ENCODE measurements at places on chromosomes 5 and 9. TPM values are rescaled to one million over a fixed set of nuclear protein-coding genes. Genes with fewer than 3 reads are reported as not detected.

- no peak for DNase-seq
These were observed 281.4 kb downstream of the DMRT2 start for GRCh38 chr9:1331546-1332038.

C6 gene
- 0.13 TPM for total RNA-seq

DNA sequence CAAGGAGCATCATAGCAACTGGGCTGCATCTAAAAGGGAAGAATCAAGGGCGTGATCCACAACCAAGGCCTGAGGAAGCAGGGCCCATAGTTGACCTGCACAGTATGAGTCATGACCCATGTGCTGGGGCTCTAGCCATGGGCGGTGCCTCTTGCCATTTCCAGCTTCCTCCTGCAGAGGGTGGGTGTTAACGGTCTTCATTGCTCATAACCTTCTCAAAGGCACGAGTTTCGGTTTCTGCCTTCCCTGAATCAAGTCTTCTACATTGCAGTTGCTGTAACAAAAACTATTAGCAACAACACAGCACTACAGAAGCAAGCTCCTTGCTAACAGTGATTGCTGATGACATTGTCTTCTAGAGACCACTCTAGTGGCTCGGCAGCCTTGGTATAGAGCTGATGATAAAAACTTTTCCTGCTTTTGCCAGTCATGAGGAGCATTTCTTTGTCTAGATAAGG, 66.9 kb downstream of the CTSL start:
- DNase-seq, result no peak

DNA sequence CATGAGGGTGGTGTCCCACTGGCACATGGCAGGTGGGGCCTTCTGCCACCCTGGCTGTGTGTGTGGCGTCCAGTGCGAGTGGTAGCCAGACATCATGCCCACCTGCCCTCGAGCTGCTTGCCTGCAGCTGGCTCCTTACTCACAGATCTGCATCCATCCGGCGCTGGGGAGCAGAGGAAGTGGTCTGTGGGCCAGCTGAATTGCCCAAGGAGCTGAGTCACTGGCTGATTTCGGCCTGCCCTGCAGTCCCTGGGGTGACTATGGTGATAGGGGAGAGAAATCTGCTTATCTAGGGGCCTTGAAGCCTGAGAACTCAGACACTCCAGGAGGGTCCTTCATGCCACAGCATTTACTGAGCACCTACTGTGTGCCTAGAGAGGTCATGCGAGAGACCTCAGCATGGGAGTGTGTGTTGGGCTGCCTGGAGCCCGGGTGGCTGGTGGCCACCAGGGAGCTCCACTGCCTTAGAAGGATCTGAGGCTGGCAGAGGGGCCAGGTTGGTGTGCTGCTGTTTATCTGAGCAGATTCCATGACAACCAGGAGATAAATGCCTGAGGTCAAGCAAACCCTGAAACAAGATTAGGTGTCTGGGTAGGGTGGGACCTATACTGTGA, 57.1 kb downstream of the SLC22A5 start:
- no peak for DNase-seq

GRCh38 chr5:116097301-116097700, 12.5 kb downstream of the COMMD10 start:
- DNase-seq, result no peak

- no peak for DNase-seq
These were observed 124.3 kb downstream of the SUSD1 start for GRCh38 chr9:112050544-112051475.

DNA sequence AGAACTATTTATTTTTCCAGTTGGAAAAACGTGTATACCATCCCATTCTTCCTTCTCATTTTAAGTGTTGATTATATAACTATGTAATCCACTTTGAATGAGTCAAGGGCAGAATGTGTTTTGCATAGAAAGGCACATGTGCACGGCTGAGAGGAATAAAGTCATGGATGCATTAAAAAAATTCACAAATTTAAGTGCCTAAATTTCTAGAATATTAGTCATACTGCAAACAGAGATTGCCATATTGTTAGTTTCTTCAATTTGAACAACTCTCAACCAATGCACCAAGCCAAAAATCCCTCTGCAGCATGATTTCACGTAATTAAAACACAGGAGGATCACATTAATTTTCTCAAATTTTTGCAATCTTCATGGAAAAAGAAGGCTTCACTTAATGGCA, 166.3 kb downstream of the MPDZ start:
- no peak for DNase-seq

DNA sequence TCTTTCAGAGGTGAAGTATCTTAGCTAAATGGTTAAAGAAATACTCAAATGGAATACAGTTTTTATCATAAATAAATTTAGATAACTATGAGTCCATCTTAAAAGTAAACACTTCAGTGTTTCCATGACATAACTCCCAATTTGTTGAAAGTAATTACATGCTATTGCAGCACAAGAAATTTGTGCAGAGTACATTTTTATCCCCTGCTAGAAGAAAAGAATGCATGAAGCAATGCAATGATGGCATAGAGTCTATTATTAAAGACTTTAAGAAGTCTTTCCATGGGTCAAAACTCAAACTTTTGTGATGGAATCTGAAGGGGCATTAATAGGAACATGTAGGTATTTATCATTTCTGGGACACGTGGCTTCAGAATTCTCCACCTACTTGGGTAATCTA, 106.6 kb upstream of the DPYSL3 start:
- no peak for DNase-seq

- no peak for DNase-seq
These were observed 42.6 kb downstream of the GCNT4 start for GRCh38 chr5:75009556-75010345.

DNA sequence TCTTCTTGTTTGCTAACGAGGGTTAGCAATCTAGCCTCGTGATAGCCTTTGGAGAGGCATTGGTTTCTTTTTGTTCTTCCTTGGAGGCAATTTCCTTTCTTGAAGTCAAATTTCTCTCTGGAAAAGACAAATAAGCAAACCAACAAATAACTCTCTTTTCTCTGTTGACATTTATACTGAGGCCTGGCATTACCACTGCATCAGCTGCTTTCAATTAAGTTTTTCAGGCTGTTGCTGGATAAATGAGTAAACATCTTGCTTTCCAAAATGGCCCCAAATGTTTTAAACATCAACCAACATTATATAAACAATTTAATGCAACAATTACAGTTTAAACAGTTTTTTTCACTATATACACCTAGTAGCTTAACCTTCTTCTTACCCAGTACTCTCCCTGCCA, 264.4 kb downstream of the HTR1A start:
- no peak for DNase-seq

GRCh38 chr9:89234205-89235067, 55.8 kb upstream of the SHC3 start:
- DNase-seq, result no peak

MRPL41 gene
- 86.4 TPM for total RNA-seq

DNA sequence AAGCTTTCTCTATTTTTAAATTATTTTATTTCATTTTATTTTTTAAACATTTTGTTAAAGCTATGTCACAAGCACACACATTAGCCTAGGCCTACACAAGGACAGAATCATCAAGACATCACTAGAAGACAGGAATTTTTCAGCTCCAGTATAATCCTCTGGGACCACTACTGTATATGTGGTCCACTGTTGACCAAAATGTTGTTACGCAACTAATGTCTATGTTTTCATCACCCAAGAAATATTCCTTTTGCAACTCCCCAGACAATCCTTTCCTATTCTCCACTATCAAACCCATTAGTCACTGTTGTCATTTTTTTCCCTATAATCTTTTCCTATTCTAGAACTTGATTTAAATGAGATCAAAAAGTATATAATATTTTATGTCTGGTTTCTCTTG, 2371.7 kb upstream of the C9orf72 start:
- DNase-seq, result no peak

GRCh38 chr9:100170085-100170484, 71.0 kb downstream of the INVS start:
- no peak for DNase-seq

FAM169A gene
- total RNA-seq, result 23.1 TPM

SLC22A4 gene
- 1.5 TPM for total RNA-seq

PTPDC1 gene
- total RNA-seq, result 10.6 TPM

GRCh38 chr9:98019098-98019497, 36.0 kb downstream of the ANP32B start:
- DNase-seq, result no peak

ST8SIA4 gene
- 0.41 TPM for total RNA-seq

DNA sequence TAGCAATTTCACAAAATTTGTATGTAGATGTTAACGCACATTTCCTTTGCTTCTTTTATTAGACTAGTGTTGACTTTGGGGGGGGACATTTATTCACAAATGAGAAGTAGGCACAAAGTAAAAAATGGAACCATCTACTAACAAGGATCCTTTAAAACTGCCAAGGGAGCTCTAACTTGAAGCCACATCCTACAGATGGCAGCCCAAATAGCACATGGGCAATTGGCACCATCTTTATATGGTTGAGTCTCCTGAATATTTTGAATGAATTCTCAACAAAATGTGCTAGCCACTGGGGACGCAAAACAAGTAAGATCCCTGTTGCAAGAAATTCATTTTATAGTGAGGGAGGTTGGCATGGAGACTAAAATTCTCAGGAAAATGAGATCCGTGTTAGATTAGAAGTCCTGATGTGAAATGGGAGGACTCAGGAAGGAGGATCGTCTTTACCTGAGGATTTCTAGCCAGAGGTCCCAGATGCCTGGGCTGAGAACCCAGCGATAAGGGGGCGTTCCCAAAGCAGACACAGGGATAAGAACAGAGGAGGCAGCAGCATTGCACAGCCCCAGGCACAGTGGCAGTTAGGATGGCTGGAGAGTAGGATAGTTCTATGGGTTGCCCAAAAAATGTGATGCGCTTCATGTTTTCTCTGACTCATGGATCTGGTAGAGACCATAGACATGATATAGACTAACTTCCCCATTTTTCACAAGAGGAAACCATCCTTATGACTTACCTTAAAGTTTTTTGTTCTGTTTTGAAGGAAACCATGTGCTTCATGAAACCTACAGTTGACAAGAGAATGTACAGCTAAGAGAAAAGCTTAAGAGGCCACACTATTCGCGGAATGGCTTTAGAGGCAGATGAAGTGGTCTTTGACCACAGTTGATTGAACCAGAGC, 37.4 kb downstream of the C9orf152 start:
- no peak for DNase-seq

- DNase-seq, result no peak
These were observed 234.9 kb downstream of the SPATA31D1 start for GRCh38 chr9:82223442-82223841.
